ENCODE measurements at places on chromosomes 3 and 15.

DNA sequence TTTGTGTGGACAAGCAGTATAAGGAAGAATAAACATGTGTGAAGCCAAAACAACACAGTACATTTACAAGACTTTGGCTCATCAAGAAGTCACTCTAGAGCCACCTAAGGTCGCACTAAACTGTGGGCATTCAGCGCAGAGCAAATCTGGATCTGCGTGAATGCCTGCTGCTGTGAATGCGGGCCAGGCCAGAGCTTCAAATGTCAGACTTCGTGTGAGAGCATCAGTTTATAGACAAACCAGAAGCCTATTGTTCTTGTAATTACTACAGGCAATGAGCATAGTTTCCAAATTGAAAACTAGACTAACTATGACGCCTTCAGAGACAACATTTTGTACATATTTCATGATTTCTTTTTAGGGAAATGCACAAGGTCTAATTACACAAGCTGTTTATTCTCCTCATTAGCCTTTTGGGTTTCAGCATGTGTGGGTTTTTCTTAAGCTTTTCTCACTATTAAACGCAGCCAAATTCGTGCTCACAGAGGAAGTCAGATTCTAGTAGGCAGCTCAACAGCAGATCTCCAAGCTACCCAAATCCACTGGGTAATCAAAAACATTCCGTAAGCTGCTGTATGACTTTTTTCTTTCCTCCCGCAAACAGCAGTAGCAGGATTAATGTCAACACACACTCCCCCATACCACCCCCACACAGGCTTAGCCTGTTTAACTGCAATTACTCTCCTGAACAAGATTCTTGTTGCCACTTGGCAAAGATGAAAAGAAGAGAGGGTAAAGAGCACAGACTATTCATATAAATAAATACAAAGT, 84.5 kb upstream of the SETMAR start:
- DNase-seq, result no peak

DNA sequence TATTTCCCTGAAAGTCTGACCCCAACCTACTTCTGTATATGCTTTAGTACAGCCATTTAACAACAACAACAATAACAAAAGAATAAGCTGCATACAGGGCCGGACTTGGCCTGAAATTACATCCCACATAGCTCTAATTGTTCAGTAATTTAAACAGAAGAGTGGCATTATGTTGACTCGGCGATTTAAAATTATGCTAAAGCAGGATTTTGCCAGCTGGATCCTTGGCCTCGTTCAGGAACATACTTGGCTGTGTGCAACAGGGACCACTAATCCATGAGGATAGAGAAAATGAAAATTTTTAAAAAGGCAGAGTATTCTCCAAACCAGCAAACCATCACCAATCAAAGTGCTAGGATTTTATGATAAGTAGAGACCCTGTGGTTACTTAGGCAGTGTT, 433.1 kb upstream of the RBMS3 start:
- no peak for DNase-seq

GRCh38 chr15:30023798-30024295, 58.9 kb upstream of the GOLGA8J start:
- no peak for DNase-seq

DNA sequence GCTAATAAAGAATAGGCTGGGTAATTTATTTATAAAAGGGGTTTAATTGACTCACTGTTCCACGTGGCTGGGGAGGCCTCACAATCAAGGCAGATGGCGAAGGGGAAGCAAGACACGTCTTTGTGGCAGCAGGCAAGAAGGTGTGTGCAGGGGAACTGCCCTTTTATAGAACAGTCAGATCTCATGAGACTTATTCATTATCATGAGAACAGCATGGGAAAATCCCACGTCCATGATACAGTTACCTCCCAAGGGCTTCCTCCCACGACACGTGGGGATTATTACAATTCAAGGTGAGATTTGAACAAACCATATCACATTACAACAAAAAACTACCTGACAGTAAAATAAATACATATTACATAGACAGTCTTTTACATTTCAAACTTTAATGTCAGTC, 414.9 kb downstream of the NAALADL2 start:
- DNase-seq, result no peak

DNA sequence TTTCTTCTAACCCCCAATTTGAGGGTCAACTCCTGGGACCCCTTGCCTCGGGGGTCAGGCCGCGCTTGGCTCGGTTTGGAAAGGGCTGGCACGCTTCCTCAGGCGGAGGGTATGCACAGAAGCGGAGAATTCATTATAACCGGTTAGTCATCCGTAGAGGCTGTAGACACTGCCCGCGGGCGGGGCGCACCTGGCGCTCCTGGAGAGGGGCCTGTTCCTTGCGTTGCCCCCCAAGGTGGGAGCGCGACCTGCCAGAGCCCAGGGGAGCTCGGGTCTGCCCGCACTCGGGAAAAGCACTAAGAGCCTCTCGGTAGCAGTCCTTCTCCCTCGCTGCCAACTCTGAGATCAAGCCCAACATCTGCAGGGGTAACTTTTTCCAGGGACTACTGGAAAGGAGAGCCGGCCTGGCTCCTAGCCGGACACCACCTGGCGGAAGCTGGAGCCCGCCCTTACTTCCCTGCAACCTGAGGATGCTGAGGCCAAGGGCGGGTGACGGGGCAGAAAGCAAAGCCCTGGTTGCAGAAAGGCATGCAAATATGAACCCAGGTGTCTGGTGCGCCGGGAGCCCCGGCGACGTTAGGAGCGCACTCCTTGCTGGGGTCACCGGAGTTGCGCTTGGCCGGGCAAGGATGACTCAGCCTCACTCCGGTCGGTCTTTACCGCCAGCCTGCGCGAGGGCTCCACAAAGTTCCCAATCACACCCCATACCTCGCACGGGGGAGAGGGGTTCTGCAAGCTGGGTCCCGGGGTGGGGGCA, 1.5 kb upstream of the CACNA2D3 start:
- no peak for DNase-seq

GRCh38 chr15:100972975-100973350, 53.8 kb downstream of the LRRK1 start:
- no peak for DNase-seq

GRCh38 chr3:124439603-124440002, 290.6 kb upstream of the UMPS start:
- DNase-seq, result no peak

- no peak for DNase-seq
Observed at GRCh38 chr3:84893211-84893610, 65.6 kb upstream of the CADM2 start.

- no peak for DNase-seq
Observed at GRCh38 chr3:82676356-82677026, 915.0 kb upstream of the GBE1 start.

DNA sequence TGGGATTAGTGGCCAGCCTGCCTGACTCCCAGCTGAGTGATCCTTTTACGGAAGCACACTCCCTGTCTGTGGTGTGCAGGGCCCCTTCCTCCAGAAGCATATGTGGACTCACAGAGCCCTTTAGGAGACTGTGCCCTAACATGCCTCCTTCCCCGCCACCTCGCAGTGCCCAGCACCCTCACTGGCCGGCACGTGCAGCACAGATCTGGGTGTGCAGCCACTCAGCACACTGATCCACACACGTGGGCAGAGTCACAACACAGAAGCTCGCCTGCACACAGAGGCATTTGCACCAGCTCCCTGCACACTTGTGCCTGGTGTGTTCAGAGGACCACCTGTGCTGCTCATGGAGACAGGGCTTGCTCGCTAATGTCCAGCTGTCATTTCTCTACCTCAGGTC, 23.6 kb upstream of the CSPG4 start:
- no peak for DNase-seq

DNA sequence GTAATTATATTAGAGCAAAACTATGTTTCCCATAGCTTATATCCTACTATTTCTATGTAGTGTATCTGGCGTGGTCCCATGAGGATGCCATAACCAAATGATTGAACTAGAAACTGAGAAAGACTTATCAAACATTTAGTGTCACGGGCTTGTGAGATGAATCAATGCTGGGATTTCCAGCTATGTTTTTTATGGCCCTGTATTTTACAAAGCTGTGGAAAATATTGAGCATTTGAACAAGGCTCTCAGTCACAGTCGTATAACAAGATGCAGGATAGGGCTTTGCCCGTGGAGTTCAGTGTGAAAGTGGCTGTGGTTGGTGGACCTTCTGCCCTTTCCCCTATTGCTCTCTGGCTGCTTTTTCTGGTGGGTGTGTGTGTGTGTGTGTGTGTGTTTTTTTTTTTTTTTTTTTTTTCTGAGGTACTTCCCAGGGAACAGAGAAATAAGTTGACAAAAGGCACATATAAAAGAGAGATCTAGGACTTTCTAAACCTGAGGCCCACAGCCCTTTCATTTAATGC, 60.7 kb downstream of the CACNA1D start:
- no peak for DNase-seq

GRCh38 chr15:66816201-66816600, 114.2 kb downstream of the SMAD6 start:
- no peak for DNase-seq

DNA sequence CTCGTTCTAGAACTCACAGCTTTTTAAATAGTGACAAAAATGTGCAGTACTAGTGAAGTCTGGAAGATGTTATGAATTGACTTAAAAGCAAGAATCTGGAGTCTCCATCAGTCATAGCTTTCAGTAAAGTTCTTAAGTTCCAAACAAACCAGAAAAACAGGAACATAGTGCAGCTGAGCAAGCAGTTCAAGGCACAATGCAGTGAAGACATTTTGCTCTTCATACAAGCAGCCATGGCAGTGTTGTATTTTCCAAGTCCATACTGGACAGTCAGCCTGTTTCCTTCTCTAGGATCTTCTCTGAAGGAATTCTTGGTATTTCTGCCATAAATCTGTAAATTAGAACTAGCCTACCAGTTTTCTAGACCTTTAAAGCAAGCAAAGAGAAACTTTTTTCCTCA, 90.5 kb downstream of the LRRC28 start:
- DNase-seq, result no peak

- no peak for DNase-seq
Observed at GRCh38 chr3:113275258-113275556, 63.9 kb downstream of the BOC start.

DNA sequence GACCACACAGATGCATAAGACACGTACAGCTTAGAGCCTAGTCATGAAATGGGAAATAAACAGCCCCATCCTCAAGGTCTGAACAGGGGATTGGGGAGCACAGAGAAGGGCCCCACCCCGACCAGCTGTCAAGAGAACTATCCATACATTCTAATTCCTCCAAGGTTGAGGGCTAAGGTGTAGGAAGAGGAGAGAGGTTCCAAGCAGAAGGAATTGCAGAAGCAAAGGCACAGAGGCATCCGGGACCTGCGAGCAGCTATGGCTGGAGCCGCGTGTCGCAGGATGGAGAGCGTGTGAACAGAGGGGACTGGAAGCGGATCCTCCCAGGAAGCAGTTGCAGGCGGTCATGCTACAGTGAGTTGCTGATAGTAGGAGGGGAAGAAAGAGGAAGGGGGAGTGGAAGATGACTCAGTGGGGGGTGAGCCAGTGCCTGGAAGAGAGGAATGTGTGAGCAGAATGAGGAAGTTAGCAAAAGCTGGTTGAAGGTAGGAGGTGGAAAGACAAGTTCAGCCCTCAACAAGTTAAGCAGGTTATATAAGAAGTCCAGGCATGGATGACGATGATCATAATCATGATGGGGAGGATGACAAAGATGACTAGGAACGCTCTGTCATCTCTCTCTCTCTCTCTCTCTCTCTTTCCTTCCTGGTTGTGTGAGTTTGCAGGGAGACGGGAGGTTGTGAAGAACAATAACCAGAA, 89.7 kb downstream of the LIPC start:
- no peak for DNase-seq

DNA sequence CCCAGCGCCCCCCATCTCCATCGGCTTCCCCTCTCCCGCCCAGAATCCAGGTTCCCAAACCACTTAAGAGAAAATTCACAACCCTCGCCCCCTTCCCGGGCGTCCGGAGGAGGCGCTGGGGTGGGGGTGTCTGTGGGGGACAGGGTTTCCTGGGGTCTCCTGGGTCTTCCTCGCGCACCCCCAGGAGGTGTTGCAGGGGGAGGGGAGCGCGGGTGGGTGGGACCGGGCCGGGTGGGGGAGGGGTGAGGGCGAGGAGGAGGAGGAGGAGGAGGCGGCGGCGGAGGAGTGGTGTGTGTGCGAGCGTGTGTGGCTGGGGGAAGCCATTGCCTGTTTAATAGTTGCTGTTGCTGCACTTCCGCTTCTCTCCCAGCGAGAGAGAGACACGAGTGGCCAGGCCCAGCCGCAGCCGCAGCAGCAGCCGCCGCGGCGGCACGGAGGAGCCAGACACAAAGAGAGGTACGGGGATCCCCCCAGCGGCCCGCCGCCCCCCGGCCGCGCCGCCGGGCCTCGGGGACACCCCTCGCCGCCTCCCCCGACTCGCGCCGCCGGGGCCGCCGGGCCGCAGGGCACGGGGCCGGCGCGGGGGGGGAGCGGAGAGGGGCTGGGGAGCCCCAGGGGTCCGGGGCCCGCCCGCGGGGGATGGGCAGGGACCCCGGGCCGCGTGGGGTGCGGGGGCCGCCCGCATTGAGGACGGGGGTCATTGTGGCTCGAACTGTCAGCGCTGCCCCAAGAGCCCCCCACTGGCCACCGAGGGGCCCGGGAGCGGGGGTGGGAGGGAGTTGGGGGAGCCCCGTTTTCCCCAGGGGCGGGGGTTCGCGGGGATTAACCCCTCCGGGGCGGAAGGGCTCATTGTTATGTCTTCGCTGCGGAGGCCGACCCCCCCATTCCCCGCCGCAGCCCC, at the start of gene UBE2E1:
TSS of gene UBE2E1 (plus strand) at position 323 of the 901 bp plus-strand sequence. CDS start 1,315 bp downstream, outside the sequence.
- peak; percentile 49 for DNase-seq

DNA sequence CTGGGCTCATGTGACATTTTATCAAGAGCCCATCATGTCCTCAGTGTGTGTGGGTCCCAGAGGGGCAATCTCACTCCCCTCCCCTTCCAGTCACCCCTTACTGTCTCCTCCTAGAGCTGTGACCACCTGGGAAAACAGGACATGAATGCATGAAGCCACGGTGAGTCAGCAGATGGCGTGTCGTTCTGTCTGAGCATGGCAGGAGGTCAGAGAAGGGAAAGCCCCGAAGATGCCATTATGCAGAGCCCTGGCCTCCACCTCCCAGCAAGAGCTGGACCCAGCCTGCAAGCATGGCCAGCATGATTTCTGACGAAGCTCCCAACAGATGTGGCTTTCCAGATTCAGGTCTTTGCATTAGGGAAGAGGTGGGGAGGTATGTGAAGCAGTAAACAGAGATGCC, 118.5 kb downstream of the TLE3 start:
- DNase-seq, result no peak

DNA sequence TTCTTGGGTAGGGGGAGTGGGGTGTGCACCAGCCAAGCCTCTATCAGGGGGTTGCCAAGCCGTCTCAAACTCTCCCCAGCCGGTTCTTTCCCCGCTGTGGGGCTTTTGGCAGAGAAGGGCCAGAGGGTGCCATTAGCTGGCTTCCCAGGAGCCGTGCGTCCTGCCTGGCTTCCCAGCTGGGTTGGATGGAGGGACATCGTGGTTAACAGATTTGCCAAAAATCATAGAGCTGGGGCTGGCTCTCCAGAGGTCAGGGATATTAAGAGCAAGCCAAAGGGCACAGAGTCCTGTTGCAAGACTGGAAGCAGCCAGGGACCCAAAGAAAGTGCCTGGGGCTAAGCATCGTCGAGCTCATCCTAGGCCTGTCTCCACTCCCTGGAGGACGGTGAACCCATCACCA, 104.6 kb upstream of the HES1 start:
- DNase-seq, result no peak

GRCh38 chr3:133112666-133113065, 74.5 kb downstream of the TMEM108 start:
- DNase-seq, result no peak
